ENCODE measurements at places on chromosomes 5 and 9. TPM values are rescaled to one million over a fixed set of nuclear protein-coding genes. Genes with fewer than 3 reads are reported as not detected.

DNA sequence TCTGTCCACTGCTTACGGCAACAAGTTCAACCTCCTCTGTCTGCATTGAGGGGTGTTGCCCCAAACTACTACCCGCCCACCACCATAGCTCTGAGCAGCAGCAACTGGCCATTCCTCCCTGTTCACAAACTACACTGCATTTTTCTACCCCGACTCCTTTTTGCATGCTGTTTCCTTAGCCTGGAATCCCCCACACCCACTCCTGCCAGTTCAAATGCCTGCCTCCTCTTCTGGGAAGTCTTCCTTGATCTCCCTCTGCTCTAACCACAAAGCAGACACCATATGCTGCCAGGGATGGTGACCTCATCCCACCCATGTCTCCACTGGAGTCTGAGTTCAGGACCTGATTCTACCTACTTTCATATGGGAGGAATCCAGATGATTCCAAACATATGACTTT, 13.3 kb downstream of the ALDH1B1 start:
- DNase-seq, result no peak

DNA sequence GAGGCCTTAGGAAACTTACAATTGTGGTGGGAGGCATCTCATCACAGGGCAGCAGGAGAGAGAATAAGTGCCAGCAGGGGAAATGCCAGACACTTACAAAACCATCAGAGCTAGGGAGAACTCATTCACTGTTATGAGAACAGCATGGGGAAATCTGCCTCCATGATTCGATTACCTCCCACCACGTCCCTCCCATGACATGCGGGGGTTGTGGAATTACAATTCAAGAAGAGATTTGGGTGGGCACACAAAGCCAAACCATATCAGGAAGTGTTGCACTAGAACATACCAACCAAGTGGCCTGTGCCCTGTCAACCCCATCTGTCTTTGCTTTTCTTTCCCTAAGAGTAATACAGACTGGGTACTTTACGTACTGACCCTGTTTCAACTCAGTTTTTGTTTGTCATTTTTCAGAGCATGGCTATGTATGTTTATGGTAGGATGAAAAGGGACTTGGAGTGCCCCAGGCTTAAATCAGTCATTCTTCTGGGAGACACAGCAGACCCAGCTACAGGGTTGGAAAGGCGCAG, 58.3 kb upstream of the TGFBR1 start:
- DNase-seq, result no peak

- no peak for DNase-seq
These were observed 235.5 kb upstream of the ACTBL2 start for GRCh38 chr5:57718155-57718554.

- DNase-seq, result no peak
These were observed 412.9 kb upstream of the RGMB start for GRCh38 chr5:98360548-98360947.

GRCh38 chr5:31113101-31113500, 80.4 kb upstream of the CDH6 start:
- DNase-seq, result no peak

GRCh38 chr5:6704361-6704851, 8.8 kb upstream of the TENT4A start:
- no peak for DNase-seq

DNA sequence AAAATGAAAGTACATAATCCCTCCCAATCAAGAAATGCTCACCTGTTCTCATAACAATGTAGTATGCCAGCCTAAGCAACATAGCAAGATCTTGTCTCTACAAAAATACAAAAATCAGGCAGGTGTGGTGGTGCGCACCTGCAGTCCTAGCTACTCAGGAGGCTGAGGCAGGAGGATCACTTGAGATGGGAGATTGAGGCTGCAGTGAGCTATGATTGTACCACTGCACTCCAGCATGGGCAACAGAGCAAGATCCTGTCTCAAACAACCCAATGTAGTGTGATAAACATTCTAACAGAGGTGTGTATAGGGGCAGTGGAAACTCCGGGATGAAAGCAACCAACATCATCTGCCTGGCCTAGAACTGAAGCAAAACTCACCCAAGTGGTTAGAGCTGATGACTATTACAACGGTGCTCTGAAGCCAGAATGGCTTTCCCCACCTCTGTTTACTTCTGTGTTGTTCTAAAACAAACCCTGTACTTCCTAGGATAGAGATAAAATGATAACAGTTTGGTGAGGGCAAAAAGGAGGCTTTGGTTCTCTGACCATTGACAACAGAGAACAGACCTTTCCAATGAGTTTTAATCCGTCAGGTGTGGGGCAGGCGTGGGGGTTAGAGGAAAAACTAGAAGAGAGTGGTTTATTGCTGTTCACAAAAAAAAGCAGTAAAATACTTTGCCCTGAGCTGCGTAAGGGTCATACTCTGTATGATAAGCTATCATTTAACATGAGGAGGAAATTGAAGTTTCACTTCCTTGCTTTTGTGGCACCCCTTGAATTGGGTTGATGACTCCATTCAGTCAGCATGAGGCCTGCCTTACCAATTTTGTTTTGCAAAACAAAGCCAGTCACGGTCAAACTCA, 18.9 kb downstream of the WNT8A start:
- DNase-seq, result no peak

- no peak for DNase-seq
These were observed 400.4 kb downstream of the OSTF1 start for GRCh38 chr9:75488719-75489110.

DNA sequence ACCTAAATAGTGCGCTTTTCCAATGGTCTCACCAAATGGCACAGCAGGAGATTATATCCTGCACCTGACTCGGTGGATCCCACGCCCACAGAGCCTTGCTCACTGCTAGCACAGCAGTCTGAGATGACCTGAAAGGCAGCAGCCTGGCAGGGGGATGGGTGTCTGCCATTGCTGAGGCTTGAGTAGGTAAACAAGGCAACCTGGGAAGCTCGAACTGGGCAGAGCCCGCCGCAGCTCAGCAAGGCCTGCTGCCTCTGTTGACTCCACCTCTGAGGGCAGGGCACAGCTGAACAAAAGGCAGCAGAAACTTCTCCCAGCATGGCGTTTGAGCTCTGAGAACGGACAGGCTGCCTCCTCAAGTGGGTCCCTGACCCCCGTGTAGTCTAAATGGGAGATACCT, 18.1 kb upstream of the ABLIM3 start:
- DNase-seq, result no peak

DNA sequence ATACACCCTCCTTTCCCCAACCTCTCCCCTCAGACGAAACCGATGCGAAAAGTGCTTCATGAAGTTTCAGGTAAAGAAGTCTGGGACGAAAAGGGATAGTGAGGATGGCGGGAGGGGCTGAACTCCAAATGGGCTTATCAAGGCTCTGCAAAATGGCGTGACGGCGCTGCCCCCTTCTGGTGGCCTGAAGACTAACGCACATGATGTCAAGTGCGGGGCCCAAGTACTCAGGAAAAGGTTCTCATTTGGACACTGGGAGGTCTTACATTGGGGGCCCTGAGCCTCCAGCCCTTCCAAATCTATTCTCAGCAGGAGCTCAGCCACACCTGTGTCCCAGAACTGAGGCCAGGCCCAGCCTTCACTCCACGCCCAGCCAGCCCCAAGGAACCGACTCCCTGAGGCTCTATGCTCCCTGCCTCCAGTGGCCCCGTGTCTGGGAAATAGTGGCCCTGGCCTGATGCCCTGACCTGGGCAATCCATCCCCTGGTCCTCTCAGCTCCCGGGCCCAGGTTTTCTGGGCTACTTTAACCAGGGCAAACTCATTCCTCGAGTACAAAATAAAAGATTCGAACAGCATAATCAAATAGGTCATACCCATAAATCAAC, 119.9 kb downstream of the KCNIP1 start:
- no peak for DNase-seq

DNA sequence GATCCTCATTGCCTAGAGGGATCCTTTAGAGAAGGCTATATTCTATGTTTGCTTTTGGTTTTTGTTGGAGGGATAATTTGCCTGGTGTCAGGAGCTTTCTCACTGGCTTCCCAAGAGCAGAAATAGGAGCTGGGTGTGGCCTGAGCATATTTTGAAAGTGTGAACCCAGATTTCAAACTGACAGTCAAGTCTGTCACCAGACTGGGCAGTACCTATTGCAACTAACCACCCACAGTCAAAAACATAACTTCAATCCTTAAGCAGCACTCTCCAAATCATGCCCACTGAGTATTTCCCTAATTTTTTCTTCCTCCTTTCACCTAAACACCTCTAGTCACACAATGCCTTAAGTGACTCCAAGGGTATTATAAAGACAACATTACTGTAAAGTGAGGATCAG, 278.4 kb downstream of the EBF1 start:
- no peak for DNase-seq

- DNase-seq, result no peak
These were observed 32.3 kb downstream of the ERP44 start for GRCh38 chr9:100066539-100066938.

- DNase-seq, result no peak
These were observed 157.1 kb downstream of the ARRDC3 start for GRCh38 chr5:91225848-91226686.

DNA sequence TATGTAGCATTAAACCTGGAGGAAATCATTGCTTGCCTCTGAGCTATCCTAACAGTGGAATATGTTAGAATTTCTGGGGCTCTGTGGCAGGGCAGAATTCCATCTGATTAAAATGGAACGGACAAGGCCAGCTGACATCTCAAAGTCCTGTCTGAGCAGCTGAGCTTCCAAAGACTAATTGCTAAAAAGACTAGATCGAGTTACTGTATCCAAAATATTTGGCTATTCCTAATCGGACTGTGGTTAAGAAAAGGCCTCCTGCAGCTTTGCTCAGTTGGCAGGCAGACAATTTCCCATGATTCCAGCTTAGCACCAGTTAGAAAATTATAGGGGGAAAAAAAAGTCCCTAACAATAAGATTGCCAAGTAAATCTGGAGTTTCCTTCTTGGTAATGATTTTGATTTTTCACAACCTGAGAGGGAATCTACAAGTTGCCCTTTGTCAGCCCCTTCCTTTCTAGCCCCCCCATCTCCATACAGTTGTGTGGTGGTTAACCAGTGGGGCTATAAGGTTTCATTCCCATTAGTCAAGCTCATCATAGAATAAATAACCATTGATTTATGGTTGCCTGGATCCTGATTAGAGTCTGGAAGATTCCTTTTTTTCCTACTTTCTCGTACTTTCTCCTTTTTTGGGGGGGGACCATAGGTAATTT, 26.4 kb downstream of the PTGR1 start:
- DNase-seq, result no peak

GRCh38 chr5:139763280-139763929, 32.2 kb upstream of the PSD2 start:
- no peak for DNase-seq

GRCh38 chr5:34618371-34619065, 37.6 kb upstream of the RAI14 start:
- no peak for DNase-seq

- no peak for DNase-seq
These were observed 12.1 kb downstream of the PDCL start for GRCh38 chr9:122816163-122816867.

DNA sequence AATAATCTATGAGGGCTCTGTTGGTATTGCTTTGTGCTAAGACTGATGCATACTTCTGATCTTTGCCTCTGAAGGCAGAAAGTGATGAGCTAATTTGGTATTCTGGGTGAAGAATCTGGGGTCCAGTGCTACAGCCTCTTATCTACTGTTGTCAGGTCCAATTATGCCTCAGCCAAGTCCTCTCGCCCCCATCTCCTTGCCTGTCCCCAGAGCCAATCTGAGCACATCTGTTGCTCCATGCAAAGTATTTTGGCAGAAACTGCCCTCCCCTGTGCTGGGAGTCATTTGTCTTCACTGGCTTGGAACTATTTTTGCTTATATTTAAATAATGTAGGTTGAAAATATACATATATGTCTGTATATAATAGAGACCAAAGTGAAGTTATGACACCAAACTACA, 23.4 kb downstream of the LSM11 start:
- no peak for DNase-seq

- peak; percentile 41 for DNase-seq
These were observed 1.5 kb downstream of the COL27A1 start for GRCh38 chr9:114156657-114157421.

The TRPM6 gene
- total RNA-seq, result 1.9 TPM

The ZCCHC10 gene
- 17.3 TPM for total RNA-seq

The SLCO6A1 gene
- total RNA-seq, result not detected

The PGM5 gene
- 19.9 TPM for total RNA-seq

The WDR38 gene
- total RNA-seq, result 0.36 TPM

The HNRNPA0 gene
- 16.9 TPM for total RNA-seq

All from omental fat pad (tissue), 4 donors.